NCI-H526 (cell line): ENCODE measurements at places on chromosomes 1 and 21.
A peak's percentile ranks its signal among the peaks of the same experiment; 100 is the strongest.

DNA sequence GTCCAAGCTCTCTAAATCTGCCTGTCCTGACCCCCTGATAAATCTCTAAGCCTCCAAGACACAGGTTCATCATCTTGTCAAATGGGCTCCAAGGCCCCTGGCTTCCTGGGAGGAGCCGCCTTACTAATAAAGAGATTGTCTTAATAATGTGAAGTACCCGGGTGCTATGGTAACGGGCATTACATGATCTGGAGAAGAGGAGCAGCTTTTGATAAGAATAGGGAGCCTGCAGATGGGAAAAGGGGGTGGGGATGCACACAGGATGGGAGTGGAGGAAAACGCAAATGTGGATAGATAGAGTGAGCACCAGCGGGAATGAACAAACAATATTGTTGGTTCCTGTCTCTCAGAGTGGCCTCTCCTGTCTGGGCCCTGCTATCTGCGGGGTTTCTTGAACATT is 11.9 kb upstream of the RXRG start:
- no peak for DNase-seq

DNA sequence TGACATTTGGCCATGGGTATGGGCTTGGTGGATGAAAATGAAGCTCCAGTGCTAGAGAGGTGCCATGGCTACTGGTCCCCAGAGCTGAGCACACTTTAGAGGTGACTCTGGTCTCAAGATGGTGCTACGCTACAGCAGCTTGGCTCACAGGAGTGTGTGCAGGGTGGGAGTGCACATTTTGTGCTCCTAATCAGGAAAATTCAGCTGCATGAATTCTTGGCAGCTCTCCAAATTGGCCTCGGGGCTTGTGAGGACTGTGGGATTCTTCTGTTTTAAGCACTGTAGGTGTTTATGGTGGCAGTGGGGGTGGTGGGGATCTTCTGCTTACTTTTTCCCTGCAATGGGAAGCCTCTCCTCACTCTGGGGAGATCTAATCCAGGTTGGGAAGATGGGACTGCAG is 17.3 kb upstream of the TIPRL start:
- peak; percentile 16 for DNase-seq

DNA sequence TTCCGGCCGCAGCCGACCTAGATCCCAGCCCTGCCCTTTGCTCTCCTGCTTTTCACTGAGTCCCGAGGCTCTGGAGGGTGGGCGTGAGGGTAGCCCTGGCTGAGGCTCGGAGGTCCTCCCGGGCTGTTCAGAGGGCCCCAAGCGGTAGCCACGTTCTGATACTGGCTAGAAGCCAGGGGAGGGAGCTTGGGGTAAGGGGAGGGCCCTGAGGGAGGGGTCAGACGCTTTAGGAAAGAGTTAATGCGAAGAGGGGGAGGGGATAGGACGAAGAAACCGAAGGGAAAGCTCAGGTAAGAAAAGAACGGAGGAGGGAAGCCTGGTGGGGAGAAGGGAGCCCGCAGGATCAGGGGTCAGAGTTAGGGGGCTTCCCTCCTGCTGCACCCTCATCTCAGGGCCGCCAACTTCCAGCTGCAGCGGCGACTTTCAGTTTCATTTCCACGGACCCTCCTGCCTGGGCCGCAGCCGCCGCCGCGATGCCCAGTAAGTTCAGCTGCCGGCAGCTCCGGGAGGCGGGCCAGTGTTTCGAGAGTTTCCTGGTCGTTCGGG is at the start of gene MOV10:
MOV10 (plus strand) TSS at position 220 of the 546 bp plus-strand sequence; CDS start at position 474, 254 bp downstream.
- peak; percentile 78 for DNase-seq

GRCh38 chr1:229433364-229434004 is 410 bp downstream of the ACTA1 start:
- no peak for DNase-seq

GRCh38 chr1:172950528-172950927 is 100.2 kb downstream of the TNFSF18 start:
- no peak for DNase-seq

DNA sequence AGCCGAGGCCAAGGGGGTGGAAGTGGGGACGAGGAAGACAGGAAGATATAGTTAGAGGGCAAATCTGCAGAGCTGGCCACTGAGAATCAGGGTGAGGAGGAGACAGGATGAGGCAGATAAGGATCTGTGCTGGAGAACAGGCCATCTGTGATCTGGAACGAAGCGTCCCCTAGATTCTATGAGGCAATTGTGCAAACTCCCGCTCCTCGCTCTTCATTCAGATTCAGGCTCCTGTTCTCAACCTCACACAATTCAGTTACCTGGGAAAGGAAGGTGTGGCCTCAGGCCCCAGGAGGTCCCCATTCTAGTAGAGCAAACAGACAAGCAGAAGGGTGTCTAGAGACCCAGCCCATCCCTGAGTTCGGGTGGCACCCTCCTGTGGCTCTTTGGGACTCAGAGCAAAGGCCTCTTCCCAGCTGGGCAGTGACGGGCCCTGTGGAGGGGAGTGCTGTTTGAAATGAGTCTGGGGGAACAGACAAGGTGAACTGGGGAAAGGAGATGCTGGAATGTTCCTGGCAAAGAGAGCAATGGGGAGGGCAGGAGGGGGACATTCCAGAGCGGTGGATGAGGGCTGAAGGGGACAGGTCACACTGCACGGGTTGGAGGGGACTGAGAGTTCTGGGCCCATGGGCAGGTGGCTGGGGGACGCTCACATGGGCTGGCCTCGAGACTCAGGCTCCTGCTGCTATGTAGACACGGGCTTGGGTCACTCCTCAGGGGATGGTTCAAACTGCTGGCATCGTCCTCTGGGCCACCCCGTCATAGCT is 39.9 kb upstream of the AJAP1 start:
- DNase-seq, result no peak

DNA sequence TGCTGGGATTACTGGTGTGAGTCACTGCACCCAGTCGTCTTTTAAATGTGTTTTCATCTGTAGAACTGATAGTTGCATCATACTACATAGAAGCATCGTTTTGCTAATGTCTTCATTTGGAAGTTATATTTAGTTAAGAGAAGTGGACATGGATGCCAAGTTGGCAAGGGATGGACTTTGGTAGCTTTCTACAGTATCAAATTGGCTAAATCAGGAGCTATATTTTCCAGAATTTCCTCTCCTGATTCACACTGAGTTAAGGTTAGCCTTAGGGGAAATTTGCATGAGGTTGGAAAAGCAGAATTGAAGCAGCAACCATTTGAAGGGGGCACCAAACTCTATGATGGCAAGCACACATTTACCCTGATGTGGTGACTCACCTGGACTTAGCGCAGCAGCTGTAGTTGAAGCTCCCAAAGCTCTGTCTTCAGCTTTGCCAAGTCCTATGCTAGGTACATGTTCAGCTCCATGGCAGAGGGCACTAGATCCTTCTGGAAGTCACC is 43.9 kb downstream of the DUSP10 start:
- DNase-seq, result no peak

- no peak for DNase-seq
These were observed 23.3 kb downstream of the ABCB10 start for GRCh38 chr1:229535230-229535629.

DNA sequence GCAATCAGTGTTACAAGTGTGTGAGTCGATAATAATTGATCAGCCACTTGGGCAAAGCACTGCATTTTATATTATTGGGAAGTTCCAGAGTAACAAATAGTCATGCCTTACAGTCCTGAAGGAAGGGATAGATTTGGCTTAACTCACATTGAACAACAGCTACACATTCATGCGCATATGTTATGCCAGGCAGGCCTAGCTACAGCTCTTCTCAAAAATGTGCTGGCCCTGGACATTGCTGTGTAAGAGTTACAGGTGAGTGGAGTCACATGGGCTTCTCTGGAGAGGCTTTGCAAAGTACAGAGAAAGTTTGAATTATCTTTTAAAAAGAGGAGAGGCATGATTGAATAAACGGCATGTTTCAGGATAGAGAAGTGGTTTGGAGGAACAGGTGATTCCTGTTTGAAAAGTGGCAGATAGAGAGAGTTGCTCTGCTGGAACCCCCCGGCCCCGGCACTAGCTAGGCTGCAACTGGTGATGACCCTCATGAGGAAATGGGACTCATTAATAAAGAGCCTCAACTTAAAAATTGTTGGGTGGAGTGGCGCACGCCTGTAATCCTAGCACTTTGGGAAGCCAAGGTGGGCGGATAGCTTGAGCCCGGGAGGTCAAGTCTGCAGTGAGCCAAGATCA is 200.6 kb downstream of the CRB1 start:
- no peak for DNase-seq

- peak; percentile 29 for DNase-seq
These were observed 115.7 kb downstream of the SLC30A10 start for GRCh38 chr1:219812491-219813203.

- no peak for DNase-seq
These were observed 3.4 kb downstream of the TAGLN2 start for GRCh38 chr1:159921700-159922504.

- DNase-seq, result no peak
These were observed 12.8 kb downstream of the ZDHHC18 start for GRCh38 chr1:26839339-26839722.

DNA sequence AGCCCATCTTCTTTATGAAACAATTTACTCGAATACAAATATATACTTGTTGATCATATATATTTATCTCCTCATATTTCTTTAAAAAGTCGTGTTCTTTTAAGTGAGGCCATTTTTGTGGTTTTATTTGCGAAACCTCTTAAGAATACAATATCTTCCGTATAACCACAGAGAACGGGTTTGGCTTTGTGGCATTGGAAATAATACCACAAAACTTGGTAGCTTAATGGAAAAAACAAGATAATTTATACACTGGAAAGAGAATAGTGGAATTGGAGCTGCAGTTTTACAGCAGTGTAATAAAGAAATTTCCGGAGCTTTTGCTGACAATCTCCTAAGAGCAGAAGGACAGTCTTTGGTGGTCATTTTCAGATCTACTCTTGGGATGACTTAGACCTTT is 29.4 kb downstream of the PTGFR start:
- DNase-seq, result no peak

- DNase-seq, result no peak
These were observed 3.0 kb downstream of the TTC13 start for GRCh38 chr1:230975636-230976035.

GRCh38 chr1:103788377-103788776 is 38.7 kb downstream of the AMY1C start:
- DNase-seq, result no peak

DNA sequence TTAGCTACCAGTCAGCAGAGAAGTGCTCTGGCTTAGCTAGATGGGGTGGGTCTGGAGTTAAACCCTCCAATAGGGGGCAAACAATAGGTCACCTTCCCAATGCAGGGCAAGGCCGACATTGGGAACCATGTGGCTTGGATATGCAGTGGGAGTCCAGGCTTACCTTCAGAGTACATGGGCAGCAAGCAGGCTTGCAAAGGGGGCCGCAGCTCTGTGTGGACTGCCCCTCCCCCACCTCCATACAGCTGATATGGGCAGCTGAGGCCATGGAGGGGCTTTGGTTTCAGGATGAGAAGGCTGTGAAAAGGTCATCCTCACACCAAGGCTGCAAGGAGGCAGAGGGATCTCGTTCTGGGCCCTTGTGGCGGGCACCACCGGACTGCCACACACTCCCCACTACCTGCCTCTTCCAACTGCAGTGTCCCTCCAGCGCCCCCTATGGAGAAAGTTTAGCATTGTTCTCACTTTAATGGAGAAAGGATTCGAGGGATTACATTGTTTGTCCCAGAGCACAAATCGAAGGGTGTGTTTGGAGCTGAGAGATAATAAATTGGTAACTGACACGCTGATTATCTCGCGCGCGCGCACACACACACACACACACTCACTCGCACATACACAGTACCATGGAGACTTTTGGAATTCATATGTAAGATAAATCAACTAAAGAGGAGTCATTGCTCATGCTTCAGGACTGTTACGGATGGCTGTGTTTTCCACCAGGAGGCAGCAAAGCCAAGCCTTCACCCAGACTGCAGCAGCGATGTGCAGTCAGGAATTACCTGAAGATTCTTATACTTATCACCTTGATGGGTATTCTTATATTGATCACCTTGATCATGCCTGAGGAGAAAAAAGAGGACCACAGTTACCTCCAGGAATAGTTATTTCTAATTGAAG is 7.0 kb upstream of the SMCP start:
- DNase-seq, result peak; percentile 55

GRCh38 chr21:44828362-44829056 is 10.6 kb upstream of the SUMO3 start:
- DNase-seq, result no peak

DNA sequence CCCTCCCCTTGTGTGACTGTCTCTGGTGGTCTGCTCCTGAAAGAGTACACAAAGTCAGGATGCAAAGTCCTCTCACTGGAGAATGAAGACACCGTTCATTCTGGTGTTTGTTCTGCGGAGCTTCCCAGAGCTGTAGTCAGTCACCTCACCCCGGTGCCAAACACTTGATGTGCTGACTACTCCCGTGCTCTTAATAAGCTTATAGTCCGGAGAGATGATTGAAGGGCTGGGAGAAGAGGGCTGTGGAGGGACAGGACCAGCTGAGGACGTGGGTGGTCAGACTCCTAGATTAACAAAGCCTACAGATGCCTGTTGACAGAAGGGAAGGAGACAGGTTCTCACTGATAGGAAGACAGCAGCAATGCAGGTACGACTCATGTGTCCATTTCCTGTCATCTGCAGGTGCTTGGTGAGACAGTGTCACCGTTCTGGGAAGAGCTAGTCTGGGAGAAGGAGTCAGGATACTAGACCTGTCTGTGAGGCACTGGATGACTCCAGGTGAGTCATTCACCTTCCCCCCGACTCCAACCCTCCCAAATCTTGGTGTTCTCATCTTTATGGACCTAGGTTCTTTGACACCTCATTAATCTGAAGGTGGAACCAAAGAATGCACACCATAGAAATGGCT is 40.4 kb upstream of the LRRN2 start:
- no peak for DNase-seq

DNA sequence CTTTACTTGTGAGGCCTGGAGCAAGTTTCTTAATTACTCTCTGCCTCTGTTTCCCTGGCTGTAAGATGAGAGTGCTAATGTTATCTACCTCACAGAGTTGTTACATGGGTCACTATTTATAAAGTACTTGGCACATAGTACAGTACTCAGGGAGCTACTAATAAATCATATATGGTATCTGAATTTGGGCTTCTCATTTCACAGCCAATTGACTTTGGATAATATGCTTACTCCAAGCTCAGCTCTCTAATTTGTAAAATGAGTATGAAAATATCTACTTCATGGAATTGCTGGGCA is 108.5 kb upstream of the HOOK1 start:
- DNase-seq, result no peak

DNA sequence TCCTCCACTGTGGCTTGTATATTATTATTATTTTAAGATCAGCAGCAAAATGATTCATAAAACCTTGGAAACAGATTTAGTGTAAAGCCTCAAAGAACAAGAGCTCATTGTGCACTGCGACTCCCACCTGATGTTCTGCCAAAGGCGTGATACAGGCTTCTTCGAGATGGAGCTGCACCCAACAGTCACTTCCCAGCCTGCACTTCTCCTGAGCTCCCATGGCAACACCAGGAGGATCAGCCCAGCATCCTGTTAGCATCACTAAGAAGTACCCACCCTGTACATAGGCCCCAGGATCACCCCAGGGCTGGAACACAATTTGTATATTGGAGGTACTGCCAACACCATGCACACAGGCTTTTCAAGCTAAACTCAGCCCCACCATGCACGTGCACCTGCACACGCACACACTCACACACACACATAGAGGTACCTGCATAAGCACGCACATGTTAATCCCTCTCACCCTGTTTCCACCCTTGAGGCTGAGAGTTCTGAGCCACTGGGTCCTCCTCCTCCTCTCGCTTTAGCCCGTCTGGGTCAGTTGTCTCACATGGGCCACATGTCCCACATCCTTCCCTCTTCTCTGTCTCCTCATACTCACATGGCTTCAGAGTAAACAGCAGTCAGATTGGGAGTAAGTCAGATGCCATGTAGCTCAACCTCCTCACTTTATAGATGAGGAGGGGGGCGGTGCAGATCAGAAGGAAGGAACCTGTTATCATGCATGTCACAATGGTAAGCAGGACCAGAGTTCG is 281.9 kb upstream of the POU3F1 start:
- DNase-seq, result no peak

GRCh38 chr1:46910790-46911189 is 30.5 kb downstream of the CYP4A11 start:
- no peak for DNase-seq
